ENCODE measurements at places on chromosomes 1 and 21.
A peak's percentile ranks its signal among the peaks of the same experiment; 100 is the strongest.

DNA sequence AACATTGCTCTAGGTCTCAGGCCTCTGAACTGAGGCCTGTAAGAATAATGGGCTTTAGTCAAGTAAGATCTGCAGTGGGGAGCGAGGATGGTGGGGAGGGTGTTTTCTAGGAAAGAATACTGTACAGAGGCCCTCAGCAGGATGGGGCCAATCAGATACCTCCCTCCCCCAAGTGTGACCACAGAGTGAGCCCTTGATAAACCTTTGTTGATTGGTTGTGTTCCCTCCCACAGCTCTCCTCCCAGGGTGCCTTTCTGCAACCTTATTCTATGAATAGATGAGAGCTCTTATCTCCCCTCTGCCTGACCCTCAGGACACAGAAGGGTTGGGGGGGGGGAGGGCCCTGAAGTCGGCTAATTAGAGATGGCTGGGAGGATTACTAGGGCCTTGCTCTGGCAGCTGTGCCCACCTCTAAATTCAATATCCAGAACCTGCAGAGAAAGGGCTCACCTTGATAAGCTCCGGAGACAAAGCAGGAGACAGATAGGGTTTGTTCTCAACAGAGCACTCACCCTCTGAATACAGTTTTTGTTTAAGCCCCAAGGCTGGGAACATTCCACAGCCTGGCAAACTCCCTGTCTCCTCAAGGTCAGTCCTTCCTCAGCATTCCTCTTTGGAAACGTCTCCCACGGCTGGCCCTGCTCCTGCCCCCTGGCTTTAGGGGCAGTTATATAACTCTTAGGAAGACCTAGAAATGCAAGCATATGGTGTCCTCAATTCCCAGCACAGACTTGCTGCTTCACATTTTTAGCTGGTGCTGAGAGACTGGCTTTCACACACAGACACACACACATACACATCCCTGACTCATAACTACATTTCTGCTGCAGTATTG lies 42.9 kb downstream of the ATP1A1 start:
- DNase-seq = no peak

DNA sequence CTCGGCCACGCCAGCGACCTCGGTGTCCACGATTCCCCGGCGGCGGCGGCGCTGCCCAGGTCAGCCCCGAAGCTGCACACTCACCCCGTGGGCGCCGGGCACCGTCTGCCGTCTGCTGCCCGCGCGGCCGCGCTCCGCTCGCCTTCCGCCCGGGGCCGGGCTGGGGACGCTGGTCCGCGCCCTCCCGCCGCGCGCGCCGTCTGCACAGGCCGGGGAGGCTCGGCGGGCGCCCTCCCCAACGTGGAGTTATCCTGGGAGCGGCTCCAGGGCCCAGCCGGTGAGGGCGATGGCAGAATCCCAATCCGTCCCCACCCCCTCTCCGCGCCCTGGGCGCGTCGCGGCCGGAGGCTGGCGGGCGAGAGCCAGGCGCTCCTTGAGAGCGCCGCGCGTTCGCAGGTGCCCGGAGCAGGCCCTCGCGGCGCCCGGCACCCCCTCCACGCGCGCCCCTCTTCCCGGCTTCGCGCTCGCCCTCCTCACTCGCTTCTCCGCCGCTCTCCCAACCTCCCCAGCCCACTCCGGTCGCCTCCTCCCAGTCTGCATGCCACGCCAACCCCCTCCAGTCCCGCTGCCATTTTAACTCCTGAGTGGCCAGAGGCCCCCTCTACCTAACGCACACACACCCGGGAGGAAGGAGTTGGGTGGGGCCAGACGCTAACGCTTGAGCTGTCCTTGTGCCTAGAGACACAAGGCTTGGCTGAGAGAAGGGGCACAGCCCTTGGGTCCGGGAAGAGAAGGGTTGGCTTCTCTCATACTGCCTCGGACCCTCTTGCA lies at the start of gene LRRN2:
LRRN2 (minus strand) TSS at position 503 of the 771 bp plus-strand sequence. CDS start 65,746 bp downstream, outside the sequence.
- DNase-seq = no peak

- no peak for DNase-seq
Observed at GRCh38 chr1:7824701-7825100, 28.2 kb downstream of the UTS2 start.

DNA sequence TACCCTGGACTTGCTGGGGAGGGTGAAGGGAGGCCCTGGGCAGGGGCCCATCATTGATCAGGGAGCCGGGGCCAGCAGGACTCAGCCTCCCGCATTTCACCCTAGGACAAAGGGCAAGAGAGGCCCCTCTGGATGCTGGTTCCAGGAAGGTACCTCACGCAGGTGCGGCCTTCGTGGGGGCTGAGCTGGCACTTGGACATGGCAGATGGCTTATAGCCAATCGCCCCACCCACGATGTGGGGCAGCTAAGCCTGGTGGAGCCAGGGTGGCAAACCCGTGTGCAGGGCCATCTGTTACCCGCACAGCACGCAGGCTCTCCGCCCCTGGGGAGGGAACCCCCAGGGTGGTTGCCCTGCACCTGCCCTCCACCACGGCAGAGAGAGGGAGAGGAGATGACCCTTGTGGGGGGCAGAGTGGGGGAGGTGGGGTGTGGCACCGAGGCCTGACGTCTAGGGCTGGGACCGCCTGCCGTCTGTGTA lies 2.5 kb downstream of the TFF3 start:
- no peak for DNase-seq

DNA sequence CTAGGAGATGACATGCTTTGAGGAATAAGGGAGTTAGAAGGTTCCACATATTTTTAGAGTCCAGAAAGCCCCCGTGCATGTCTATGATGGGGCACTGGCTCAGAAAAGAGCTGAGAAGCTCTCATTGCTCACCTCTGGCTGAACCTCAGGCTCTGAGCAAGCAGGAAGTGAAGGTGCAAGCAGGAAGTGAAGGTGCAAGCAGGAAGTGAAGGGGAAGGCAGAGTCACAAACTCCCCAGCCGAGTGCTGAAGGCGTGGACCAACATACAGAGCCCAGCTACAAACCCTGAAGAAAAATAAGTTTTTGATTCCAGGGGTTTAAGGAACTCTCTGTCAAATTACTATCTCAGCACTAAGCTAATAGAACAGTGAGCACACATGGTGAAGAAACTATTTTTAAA lies 7.0 kb downstream of the KRTAP10-8 start:
- peak; percentile 53 for DNase-seq

DNA sequence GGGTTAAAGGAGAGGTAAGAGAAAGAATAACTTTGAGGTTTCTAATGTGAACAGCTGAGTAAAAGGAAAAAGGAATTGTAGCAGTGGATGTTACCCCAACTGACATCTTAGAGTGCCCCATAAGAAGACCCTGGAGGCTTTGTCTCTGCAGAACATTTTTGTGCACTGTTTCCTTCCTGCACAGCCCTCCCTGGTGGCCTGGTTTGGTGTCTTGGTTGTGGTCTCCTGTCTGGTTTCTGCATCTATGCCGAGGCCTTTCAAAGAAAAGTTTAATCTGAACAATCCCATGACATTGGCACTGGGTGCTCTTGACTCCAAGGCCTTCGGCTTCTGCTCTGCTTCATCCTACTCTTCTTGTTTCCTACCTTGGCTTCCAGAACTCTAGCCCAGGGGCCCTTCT lies 57.8 kb downstream of the RHOU start:
- no peak for DNase-seq

GRCh38 chr1:63155437-63155836 lies 166.9 kb upstream of the FOXD3 start:
- no peak for DNase-seq

DNA sequence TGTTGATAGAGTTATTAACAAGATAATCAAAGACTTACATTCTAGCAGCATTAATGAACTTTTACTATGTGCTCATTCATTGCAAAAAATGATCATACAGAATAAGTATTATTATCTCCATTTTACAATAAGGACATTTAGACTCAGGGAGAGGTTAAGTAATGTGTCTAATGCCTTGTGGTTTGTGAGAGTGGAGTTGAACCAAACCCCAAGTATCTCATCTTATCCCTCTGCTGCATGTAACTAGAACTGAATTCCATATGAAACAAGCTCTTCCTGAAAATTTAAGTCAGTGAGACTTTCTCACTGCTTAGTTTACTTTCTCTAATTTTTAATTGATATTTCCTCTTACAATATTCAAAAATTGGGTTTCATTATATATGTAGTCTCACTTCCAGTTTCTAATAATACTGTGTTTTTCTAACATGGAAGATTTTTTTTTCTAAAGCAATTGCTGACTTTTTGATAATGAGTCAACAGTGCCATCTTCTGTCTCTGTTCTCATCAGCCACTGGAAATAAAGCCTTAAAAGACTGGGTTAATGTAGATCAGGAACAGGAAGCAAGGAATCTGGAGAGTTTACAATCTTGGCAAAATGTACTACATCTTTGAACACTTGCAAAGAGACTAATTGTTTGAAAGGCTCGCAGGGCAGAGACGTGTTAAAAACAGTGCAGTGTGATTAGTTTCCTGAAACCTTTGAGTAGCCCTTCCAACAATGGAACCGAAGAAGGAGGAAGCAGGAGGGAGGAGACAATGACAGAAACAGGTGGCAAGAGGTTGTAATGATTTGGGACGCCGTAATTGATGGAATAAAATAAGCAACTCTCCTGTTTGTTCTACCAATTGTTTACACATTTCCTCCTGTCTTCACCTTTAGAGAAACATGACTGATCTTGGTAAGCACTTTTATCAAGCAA lies 567.6 kb downstream of the MRPL39 start:
- no peak for DNase-seq

GRCh38 chr1:40338745-40339419 lies 21.8 kb upstream of the COL9A2 start:
- peak; percentile 81 for DNase-seq
